Muscle of back (tissue), 13 donors: ENCODE measurements at places on chromosomes 11 and 22. TPM values are rescaled to one million over a fixed set of nuclear protein-coding genes. Genes with fewer than 3 reads are reported as not detected.

Gene F2
- not detected for polyA plus RNA-seq

Gene SLC1A2
- polyA plus RNA-seq, result 0.96 TPM

Gene HOATZ
- polyA plus RNA-seq, result 0.11 TPM

Gene MUC5AC
- not detected for polyA plus RNA-seq

GRCh38 chr11:76823481-76824028 is 37.2 kb upstream of the ACER3 start:
- peak; percentile 70 for DNase-seq

DNA sequence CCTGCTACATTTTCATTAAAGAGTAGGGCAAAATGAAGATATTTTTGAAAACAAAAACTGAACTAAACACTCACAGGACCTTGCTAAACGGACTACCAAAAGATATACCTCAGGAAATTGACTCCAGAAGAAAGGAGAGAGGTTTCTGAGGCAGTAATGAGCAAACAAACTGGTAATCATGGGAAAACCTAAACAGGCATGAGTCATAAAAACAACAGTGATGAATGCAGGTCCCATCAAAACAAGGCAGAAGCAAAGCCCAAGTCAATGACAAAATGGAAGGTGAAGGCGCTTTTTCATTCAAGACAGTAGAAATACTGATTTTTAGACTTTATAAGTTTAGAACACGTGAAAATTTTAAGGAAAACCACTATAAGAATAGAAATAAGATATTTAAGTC is 104.5 kb downstream of the EFCAB6 start:
- no peak for DNase-seq

- peak; percentile 49 for DNase-seq
Measured at GRCh38 chr11:116993599-116993998, 104.6 kb downstream of the SIK3 start.

GRCh38 chr11:130666781-130667251 is 218.4 kb downstream of the ADAMTS15 start:
- no peak for DNase-seq

GRCh38 chr11:76269247-76269646 is 62.9 kb upstream of the WNT11 start:
- peak; percentile 67 for DNase-seq

- DNase-seq, result no peak
Measured at GRCh38 chr22:20783300-20783673, 9.4 kb downstream of the SERPIND1 start.
